ENCODE measurements at places on chromosomes 16 and 17.
A peak's percentile ranks its signal among the peaks of the same experiment; 100 is the strongest.

GRCh38 chr17:39755554-39756379 lies 18.0 kb downstream of the GRB7 start:
- peak; percentile 48 for DNase-seq

DNA sequence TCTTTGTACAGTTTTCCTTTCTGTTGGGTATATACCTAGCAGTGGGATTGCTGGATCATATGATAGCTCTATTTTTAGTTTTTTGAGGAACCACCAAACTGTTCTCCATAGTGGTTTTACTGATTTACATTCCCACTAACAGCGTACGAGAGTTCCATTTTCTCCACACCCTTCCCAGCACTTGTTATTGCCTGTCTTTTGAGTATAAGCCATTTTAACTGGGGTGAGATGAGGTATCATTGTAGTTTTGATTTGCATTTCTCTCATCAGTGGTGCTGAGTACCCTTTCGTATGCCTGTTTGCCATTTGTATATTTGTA lies 887 bp upstream of the EVI2B start:
- no peak for DNase-seq

DNA sequence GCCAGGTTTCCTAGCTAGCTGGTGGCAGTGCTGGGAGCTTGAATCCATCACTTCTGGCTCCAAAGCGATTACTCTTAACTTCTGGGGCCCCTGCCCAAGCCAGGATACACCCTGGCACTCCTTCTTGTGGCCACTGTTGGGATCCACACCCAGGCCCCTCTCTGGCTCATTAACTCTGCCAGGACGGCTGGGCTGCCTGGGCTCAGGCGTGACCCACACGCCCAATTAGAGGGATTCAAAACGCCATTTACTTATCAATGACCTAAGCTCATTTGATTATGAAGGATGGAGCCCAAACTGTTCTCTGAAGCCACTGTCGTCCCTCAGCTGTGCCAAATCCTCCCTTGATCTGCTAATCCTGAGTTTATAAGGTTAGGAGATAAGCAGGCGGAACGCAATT lies 79.7 kb upstream of the BRD7 start:
- no peak for DNase-seq

- no peak for DNase-seq
These were observed 158.6 kb upstream of the MYOCD start for GRCh38 chr17:12507026-12507595.

DNA sequence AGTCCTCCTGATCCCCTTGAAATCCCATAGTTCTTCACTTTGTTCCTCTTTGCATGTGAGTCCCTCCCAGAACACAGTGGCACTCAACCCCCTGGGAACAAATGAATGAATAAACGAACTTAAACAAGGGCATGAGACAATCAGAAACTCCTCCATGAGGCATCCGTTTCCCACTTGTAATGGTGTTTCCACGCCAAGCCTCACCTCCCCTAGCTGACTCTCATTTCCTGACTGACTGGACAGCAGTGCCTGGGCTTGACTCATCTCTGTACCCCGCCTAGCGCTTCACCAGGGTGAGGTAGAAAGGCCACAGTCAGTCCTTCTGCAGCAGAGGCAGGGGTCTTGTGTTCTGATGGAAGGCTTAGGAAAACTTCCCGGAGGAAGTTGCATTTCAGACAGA lies 14.2 kb downstream of the KIF1C start:
- no peak for DNase-seq

GRCh38 chr17:37820313-37820994 lies 75.6 kb upstream of the HNF1B start:
- no peak for DNase-seq

- DNase-seq = no peak
These were observed 4.2 kb upstream of the GNA13 start for GRCh38 chr17:65060631-65061254.

- no peak for DNase-seq
These were observed 35.9 kb downstream of the HLF start for GRCh38 chr17:55300479-55301290.

GRCh38 chr17:28249706-28250105 lies 69.3 kb upstream of the TMEM97 start:
- DNase-seq = no peak

DNA sequence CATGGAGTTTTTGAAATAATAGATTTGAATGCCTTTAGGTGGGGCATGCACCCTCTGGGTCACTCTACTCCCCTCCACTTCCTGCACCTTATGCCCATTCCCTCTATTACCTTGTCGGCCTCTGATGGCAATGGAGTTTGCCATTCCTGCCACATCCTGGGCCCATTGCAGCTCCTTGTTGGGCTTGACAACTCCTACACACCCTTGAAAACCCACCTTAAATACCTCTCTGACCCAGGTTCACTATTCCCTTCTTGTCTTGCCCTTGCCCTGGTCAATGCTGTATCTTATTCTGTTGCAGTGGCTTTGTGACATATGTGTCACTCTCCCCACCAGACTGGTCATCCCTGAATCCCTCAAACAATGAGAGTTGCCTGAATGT lies 2.4 kb downstream of the CCR7 start:
- DNase-seq = peak; percentile 22

DNA sequence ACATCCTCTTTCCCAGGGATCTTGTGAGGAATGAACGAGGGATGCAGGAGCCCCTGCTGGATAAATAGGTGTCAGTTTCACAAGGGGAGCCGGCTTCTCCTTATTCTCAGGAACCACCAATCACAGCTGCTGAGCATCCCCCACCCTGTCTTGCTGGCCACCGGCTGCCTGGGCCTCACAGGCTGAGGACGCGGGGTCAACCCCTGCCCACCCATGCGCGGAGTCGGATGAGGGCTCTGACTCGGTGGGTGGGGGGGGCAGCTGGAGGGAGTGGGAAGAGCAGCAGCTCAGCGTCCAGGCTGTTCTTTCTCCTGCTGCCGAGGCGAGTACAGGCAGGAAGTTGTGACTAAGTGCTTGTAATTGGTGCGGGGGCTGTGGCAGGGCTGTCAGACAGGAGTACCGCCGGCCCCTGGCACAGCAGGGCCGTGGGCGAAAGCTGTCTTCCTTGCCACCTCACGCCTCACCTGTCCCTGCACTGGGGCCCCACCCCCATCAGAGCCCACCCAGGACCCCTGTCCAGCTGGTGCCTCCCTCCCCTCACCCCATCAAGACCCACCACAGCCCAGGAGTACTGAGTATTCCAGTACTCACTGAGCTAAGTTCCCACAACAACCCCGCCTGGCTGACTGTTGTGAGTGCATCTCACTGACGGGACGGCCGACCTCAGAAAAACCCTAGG lies 11.0 kb upstream of the DPEP1 start:
- peak; percentile 59 for DNase-seq

DNA sequence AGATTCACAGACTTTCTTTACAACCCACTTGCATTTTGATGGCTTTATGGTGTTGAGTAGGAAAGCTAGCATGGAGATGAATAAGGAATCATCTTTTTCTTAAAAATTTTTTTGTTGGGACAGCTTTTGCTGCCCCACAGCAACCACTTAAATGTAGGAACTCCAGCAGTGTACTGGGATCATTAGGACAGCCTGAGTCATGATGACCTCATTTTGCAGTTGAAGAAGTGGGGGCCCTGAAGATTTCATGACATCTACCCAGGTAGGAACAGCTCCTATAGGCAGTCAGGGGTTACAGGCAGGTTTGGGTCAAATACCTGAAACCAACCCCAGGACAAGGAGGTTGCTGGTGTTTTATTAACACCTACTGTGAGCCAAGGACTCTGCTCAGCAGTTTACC lies 2.1 kb downstream of the METTL22 start:
- no peak for DNase-seq

- DNase-seq = peak; percentile 27
These were observed at the start of gene USP43 for GRCh38 chr17:9644910-9645751. Gene USP43, plus strand, starts transcription at chr17:9645517. Its CDS starts 116 bp downstream, at chr17:9645633.

GRCh38 chr17:979539-980405 lies at the start of gene NXN:
Gene NXN, minus strand, starts transcription at chr17:979776.
- peak; percentile 90 for DNase-seq

DNA sequence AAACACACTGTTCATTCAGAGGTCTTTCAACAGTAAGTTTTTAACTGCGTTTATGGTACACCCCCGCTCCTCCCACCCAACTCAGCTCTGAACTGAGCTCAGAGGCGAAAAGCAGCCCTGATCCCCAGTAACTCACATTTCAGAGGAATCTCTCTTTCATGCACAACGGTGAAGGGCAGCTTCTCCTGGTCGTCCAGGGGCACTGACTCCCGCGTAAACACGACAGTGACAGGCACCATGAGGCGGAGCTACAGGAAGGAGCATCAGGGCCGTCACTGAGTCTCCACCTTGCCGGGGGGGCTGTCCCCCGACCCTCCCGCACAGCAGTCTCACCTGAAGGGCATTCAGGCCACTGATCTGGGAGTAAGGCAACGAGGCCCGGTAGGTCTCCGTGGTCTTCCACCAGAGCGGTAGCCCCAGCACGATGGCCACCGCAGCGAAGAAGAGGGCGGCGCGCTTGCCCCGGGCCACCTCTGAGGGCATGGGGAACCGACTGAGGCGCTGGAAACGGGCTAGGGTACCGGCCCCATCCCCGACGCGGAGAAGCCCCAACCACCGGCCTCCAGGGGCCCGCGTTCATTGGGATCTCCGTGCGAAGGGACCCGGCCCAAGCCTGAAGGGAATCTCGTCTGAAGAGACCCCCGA lies 486 bp downstream of the PIGS start:
- peak; percentile 72 for DNase-seq

GRCh38 chr17:64115822-64116534 lies 14.0 kb downstream of the ERN1 start:
- no peak for DNase-seq

DNA sequence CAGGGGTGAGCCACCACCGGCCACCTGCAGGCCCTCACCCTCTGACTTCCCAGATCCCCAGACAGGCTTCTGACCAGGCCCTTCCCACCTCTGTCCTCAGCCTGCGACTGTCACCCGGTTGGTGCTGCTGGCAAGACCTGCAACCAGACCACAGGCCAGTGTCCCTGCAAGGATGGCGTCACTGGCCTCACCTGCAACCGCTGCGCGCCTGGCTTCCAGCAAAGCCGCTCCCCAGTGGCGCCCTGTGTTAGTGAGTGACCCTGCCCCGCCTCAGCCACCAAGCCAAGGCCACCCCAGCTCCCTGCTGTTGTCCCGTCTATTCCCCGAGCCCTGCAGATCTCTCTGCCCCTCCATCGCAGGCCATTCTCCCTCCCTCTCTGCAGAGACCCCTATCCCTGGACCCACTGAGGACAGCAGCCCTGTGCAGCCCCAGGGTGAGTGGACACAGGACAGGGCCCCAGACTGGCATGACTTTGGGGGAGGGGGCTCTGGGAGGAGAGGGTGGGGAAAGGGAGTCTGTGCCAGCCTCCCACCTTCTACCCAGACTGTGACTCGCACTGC lies 1.9 kb downstream of the NTN3 start:
- DNase-seq = no peak

DNA sequence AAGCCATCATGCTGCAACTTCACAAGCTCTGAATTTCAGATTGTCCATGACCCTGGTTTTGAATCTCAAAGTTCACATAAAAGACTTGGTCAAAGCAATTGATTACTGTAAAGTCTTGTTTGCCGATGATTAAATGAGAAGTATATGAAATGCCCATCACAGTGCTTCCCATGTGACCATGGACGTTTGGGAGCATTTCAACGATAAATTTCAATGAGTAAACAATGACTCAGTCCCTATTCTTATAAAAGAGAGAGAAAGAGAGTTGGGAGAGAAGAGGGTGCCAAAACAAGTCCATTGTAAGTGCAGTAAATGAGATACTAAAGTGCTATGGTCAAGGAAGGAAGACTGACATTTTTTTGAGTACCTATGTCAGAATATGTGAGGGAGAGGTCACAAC lies 276.9 kb downstream of the SOX9 start:
- DNase-seq = no peak

- no peak for DNase-seq
These were observed 151.7 kb upstream of the CHMP6 start for GRCh38 chr17:80839970-80840369.

DNA sequence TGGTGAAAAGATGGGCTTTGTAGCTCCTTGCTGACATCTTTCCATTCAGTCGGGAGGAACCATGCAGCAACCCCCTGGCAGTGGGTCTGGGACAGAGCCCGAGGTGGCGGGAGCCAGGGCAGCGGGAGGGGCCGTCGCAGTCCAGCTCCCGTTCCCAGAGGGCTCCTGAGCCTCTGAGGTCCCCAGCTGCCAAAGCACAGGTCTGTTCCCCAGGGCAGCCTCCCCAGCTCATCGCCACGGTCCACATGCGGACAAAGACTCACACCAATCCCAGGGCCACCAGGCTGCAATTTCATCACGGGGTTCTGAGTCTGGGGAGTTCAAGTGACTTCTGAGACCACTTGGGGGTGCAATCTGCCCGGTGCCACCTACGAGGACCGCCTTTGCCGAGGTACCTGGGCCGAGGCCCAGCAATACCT lies 196.0 kb downstream of the RBFOX3 start:
- no peak for DNase-seq

- DNase-seq = peak; percentile 43
These were observed 43.4 kb upstream of the GSE1 start for GRCh38 chr16:85569615-85570212.

DNA sequence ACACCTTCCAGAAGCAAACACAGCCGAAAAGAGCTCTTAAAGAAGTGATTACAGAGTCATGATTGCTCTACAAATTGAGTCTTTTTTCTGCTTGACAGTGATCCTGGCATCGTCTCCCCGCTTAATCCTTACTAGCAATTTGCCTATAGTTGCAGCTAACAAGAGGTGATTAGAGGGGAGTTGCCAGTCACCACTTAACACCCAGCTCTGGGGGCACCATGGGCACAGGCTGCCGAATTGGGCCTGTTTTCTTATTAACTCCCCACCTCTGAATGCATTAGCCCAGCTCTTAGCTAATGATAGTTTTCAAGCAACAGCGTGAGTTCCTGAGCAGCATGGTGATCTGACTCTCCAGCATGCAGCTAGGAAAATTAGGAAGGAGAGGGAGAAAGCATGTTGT lies 93.5 kb downstream of the RBFOX1 start:
- no peak for DNase-seq

DNA sequence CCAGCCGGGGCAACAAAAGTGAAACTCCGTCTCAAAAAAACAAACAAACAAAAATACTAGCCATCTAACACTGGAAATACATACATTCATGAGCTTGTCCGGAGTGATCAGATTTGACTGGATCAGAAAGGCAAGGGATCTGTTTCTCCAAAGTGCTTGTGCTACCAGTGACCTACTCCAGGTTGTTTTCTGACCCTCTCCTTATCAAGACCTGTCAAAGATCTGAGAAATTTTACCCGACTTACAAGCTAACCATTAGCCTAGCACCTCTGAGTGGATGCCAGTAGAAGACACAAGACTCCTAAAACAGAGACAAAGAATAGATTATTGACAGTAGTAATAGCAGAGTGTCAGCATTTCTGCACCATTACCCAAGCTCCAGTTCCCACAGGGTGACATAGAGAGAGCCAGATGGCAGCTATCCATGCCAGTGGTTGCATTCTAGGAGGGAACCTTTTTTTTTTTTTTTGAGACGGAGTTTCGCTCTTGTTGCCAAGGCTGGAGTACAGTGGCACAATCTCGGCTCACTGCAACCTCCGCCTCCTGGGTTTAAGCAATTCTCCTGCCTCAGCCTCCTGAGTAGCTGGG lies 9.8 kb downstream of the ASPA start:
- DNase-seq = no peak

DNA sequence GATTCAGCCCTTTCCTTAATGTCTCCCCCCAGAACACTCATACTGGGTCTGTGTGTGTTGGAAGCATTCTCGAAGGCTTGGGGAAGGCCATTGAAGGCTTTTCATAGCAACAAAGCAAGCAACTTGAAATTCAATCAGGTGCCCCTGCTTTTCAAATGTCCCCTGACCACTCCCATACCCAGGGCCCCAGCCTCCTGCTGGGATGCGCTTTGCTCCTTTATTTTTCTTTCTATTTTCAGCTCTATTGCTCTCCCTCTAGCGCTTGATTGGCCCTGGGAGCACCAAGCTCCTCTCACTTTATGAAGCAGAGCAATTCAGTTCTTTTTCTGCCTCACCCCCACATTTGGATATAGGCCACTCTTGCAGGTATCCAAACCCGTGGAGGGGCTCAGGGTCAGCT lies 92.0 kb downstream of the WSCD1 start:
- no peak for DNase-seq

Measured in activated naive CD4-positive, alpha-beta T cell treated with anti-CD3 and anti-CD28 coated beads, Interleukin-2, amount 10 ng/mL, durations not matched to agents 7 days and 5 days (primary cell).